Vagina (tissue), 2 donors: ENCODE measurements at places on chromosomes 13 and 19. TPM values are rescaled to one million over a fixed set of nuclear protein-coding genes. Genes with fewer than 3 reads are reported as not detected.

PPM1N gene
- total RNA-seq: 3.9 TPM

CLEC4M gene
- not detected for total RNA-seq

RNF225 gene
- total RNA-seq: 0.98 TPM

ZSWIM9 gene
- 5.4 TPM for total RNA-seq

ADGRL1 gene
- 23.3 TPM for total RNA-seq

TMEM145 gene
- total RNA-seq: not detected

ATP8A2 gene
- 1.5 TPM for total RNA-seq

NBEA gene
- 12.0 TPM for total RNA-seq

GRCh38 chr19:42252365-42253244 is 2.3 kb downstream of the ERF start:
- no peak for DNase-seq

DNA sequence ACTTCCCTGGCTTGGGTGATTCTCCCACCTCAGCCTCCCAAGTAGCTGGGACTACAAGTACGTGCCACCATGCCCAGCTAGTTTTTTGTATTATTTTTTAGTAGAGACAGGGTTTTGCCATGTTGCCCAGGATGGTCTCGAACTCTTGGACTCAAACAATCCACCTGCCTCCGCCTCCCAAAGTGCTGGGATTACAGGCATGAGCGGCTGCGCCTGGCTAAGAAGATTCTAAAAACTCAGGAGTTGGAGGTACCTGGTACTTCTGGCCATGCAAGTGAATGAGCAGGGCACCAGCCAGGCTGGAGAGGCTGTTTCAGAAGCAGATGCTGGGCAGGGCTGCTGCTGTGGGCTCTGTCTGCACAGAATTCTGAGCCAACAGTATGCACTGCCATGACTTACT is 6.1 kb downstream of the MZF1 start:
- no peak for DNase-seq

DNA sequence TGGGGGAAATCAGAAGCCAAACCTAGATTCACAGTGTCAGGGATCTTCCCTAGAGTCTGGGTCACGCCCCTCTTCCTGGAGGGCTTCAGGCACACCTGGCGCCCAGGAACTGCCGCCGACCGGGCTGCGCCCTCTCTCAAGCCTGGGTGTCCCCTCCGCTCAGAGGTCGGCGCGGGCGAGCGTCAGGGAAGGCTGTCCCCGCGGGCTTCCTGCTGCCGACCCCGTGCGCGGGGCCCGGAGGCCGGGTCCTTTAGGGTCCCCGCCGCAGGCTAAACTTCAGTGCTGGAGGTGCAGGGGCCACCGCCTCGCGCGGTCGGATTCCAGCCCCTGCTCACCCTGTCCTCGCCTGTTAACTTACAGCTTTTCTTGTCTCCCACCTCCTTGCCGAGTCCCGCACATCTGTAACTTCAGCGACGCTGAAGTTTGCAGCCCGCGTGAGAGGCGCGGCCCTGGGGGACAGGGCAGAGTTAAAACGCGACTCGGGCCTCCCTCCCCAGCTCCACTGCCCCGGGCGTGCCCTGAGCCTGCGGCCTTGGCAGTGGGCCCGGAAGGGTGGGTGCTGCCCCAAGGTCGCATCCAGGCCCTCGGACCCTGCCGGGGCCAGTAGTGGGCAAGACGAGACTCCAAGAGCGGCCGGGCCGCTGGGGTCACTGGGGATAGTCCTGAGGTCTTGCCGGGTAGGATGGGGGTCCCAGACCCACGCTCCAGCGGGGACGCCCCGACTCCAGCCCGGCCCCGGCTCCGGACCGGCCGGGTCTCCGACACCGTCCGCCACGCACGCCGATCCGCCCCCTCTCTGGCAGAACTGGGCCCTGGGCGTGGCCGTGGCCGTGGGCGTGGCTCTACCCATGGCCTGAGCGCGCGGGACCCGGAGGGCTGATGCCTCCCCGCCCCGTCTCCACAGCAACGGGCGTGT is 95.6 kb upstream of the ZNF98 start:
- no peak for DNase-seq

DNA sequence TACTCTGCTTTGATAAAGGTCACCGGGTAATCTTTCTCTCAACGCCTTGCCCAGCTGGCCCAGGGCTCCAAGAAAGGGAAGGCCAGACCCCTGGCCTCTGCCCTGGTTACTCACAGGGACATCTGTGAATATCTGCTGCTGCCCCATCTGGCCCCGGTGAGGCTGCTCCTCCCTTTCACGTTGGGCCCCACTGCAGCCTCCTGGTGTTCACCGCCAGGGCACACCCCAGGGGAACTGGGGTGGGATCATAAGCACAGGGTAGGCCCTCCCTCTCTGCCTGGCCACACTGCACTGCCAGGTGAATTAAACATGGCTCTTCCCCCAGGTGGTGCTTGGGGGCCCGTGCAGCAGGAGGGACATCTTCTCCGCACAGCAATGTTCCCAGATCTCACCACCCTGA is 12.7 kb downstream of the LAIR1 start:
- no peak for DNase-seq

- DNase-seq: no peak
Observed at GRCh38 chr13:19984430-19985218, 26.1 kb downstream of the ZMYM2 start.

GRCh38 chr19:16445238-16446107 is 26.3 kb downstream of the EPS15L1 start:
- DNase-seq: no peak

DNA sequence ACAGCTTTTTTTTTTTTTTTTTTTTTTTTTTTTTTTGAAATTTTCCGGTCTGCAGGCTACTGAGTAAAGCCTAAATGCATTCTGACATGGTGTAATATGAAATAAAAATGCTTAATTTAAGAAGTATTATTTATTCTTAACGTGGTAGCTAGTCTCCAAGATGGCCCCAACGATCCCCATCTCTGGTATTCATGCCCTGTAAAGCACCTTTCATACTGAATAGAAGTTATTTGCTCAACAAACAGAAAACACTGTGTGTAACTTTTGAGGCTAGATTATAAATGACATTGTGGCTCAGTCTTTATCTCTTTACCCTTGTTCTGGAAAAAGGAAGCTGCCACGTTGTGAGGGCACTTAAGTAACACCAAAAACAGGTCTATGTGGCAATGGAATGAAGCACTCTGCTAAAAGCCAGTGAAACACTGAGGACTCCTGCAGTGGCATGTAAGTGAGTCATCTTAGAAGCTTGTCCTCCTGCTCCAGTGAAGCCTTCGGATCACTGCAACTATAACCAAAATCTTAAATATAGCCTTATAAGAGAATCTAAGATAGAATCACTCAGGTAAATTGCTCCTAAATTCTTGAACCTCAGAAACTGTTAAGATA is 128.7 kb downstream of the UGGT2 start:
- no peak for DNase-seq

- no peak for DNase-seq
Observed at GRCh38 chr13:45575146-45575829, 40.3 kb downstream of the ERICH6B start.

DNA sequence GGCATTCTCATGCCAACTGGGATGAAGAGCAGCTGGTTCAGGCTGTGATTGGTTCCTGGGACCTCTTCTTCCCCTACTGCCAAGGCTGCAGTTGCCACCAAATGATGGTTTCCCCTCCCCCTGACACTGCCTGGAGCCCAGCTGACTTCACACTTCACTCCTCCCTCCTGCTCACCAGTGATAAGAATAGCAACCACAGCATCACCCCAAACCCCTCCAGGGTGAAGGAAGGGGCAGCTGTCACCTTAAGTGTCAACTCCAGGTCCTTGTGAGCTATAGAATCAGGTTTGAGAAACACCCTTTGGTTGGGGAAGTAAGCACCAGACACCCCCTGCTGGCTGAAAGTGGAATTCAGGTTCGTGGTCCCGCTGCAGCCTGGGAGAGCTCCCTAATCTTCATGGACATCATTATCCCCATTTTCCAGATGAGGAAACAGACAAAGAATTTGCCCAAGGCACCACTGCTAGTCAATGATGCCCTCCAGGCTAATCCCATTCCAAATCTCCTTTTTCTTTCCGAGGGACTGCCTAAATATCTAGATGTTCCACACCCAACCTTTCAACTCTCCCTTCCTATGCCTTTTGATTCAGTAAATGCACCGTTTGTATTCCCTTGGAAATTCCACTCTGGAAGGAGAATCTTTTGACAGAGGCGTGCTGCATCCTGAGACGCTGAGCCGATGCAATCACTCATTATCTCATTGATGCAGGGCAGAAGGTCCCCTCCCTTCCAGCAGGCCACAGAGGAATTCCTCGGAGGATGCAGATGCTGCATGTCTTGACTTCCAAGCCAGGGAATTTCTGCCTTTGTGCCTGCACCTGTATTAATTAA is 50.6 kb upstream of the UQCRFS1 start:
- DNase-seq: peak; percentile 49

DNA sequence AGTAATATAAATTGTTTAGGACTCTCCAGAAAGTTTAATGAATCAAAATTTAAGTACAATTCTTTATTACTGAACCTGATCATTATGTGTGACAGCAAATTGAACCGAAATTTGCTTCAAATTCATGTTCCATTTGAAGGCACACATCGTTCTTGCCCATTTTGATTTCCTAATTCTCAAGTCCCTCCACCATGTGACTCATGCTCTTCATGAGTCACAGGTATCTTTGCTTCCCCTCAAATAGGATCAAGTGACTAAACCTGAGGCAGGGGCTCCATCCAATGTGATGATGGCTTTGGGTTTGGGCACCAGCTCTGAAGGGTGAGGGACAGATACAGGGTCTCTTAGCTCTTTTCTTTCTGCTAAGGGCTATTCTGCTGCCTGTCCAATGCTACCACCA is 86.1 kb downstream of the THSD1 start:
- DNase-seq: no peak

DNA sequence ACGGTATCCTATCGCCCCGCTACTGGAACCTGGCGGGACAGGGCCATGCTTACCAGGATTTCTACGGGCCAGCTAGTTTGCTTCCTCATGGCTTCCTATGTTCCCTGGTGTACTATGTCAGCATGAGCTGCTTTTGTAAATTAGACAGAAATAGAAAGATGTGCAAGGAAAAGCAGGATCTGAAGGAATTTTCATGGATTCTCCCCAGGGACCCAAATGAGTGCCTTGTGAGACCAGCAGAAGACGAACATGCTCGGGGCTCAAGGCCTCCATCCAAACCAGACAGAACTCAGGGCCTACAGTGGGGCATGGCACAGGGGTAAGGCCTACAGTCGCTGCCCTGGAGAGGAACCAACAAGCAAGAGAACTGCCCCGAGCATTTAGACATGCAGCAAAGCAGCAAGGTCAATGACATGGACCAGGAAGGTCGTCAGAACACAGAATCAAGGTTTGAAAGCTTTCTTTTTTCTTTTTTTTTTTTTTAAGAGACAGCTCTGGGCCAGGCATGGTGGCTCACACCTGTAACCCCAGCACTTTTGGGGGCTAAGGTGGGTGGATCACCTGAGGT is 17.3 kb downstream of the EPS15L1 start:
- no peak for DNase-seq

- DNase-seq: no peak
Observed at GRCh38 chr19:16875584-16876555, 12.9 kb upstream of the F2RL3 start.

DNA sequence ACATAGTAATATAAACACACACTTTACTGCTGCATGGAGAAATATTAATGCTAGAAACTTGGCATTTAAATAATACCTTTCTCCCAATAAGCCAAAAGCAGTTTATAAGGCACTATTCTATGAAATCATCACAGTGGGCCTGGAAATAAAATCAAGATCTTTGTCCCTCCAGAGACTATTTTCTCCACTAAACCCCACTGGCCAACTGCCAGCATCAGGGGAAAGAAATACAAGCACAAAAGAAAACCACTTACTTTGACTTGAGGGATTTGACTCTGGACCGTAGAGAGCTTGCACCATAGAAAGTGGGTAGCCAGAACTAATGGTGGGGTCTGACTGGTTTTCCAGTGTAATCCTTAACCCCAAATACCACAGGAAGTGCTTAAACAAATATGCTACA is 71.9 kb downstream of the DCLK1 start:
- DNase-seq: no peak

- DNase-seq: no peak
Observed at GRCh38 chr13:32136061-32136460, 104.5 kb downstream of the FRY start.

- no peak for DNase-seq
Observed at GRCh38 chr13:110341445-110342244, 34.6 kb downstream of the COL4A2 start.
